ENCODE measurements at places on chromosomes 3 and 15. TPM values are rescaled to one million over a fixed set of nuclear protein-coding genes. Genes with fewer than 3 reads are reported as not detected.

DNA sequence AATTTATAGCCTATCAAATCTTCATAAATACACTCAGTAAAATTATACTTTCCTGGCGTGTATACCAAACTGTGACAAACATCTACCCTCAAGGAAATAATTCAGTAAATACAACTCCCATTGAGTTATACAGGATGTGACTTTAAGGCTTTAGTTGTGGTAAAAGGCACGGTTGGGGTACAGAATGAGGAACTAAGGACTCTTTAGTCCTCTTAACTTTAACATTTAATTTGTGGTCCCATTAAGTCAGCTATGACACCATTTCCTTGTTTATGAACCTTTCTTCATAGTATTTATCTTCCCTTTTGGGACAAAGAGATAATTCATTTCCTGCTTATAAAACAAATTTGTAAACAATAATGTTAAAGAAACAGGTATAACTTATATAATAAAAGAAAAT lies 30.2 kb downstream of the IFT80 start:
- DNase-seq, result no peak

DNA sequence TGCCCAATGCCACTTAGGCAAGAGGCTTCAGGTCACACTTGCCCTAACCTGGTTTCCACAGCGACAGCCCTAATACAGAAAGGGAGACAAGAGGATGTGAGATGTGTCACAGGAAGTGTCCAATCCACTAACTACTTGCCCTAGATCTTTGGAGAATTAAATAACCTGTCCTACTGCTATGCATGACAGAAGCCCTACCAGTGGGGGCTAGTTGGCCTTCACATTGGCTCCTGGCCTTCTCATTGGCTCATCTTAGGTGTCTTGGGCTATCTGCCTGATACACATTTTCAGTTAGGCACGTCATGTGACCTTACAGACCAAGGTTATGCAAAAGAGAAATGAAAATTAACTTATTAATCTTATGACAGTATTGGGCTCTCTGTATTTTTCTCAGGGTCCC lies 449.9 kb downstream of the FHIT start:
- DNase-seq, result no peak

GRCh38 chr15:68589053-68589452 lies 10.3 kb downstream of the CORO2B start:
- no peak for DNase-seq

DNA sequence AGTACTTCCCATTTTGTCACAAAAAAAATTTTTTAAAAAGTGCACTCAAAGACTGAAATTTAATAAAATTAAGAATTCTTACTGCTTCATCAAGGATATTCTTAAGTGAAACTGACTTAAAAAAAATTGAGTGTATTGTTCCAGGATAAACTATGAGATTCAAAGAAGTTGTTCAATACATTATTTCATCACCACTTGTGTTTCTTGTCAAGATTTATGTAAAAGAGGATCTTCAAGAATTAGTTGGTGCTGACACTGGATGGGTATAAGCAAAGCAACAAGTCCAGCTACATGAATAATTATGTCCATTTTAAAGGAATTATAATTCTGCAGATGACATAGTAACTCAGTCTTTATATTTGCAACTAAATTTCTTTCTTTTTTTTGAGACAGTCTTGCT lies 4.3 kb upstream of the AP4E1 start:
- no peak for DNase-seq

GRCh38 chr3:69425249-69425648 lies 39.4 kb upstream of the FRMD4B start:
- peak; percentile 4 for DNase-seq

DNA sequence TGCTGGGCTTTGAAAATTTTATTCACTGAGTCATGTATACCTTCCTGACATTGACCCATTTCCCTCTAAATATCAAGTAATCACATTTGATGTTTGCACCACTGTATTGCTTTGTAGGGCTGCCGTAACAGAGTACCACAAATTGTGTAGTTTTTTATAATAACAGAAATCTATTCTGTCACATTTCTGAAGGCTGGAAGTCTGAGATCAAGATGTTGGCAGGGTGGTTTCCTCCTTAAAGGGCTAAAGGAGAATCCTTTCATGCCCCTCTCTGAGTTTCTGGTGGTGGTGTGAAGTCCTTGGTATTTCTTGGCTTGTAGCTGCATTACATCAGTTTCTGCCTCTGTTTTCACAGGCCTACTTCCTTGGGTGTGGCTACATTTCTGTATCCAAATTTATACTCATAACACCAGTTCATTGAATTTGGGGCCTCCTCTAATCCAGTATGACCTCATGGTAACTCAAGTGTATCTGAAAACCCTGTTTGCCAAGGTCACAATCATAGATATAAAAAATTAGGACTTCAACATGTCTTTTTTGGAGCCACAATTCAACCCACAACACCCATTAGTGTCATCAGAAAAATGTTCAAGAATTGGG lies 29.1 kb upstream of the ST6GAL1 start:
- DNase-seq, result peak; percentile 46

GRCh38 chr15:44295750-44296431 lies 7.4 kb downstream of the GOLM2 start:
- no peak for DNase-seq

- DNase-seq, result no peak
Measured at GRCh38 chr15:29765898-29766527, 56.3 kb downstream of the TJP1 start.

GRCh38 chr15:89226359-89227221 lies 5.2 kb upstream of the RLBP1 start:
- no peak for DNase-seq

- no peak for DNase-seq
Measured at GRCh38 chr3:127986803-127987202, 65.4 kb upstream of the SEC61A1 start.

- no peak for DNase-seq
Measured at GRCh38 chr3:171874879-171875278, 31.7 kb downstream of the TMEM212 start.

GRCh38 chr15:67670647-67671305 lies 128.3 kb downstream of the MAP2K5 start:
- no peak for DNase-seq

GRCh38 chr15:26087881-26088280 lies 224.8 kb upstream of the ATP10A start:
- no peak for DNase-seq

DNA sequence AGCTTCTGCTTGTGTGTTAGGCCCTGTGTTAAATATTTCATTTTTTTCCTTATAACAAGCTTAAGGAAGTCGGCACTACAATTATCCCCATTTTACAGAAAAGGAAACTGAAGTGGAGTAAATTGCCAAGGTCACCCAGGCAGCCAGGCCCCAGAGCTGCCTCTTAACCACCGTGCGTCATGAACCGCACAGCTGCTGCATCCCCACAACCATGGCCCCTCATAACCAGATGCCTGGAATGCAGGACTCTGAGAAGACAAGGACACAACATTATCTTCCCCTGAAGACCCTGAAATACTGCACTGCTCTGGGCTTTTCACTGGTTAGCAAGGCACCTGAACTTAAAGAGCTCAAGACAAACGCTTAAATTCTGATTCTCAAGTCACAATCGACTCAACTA lies 14.6 kb downstream of the LRIG1 start:
- DNase-seq, result no peak

- no peak for DNase-seq
Measured at GRCh38 chr3:64216274-64217147, 8.8 kb downstream of the PRICKLE2 start.

GRCh38 chr3:29447946-29448627 lies 167.2 kb downstream of the RBMS3 start:
- no peak for DNase-seq

ZMYND10 gene
- total RNA-seq, result not detected

CYP19A1 gene
- 0.69 TPM for total RNA-seq

ACAN gene
- 0.16 TPM for total RNA-seq

SNX33 gene
- 13.4 TPM for total RNA-seq

ATXN7 gene
- 0.37 TPM for total RNA-seq

MCTP2 gene
- total RNA-seq, result 10.1 TPM

RETNLB gene
- total RNA-seq, result not detected

Measured in MG63 (cell line).